Activated CD4-positive, alpha-beta memory T cell treated with anti-CD3 and anti-CD28 coated beads for 36 hours (primary cell): ENCODE measurements at places on chromosomes 16 and 17. TPM values are rescaled to one million over a fixed set of nuclear protein-coding genes. Genes with fewer than 3 reads are reported as not detected.

Gene LAT
- total RNA-seq: 276 TPM

Gene DNAAF1
- total RNA-seq: not detected

Gene ZPBP2
- total RNA-seq: 1.0 TPM

Gene WNT9B
- total RNA-seq: not detected

Gene RGS11
- not detected for total RNA-seq

Gene FOXL1
- not detected for total RNA-seq

Gene SLFN14
- not detected for total RNA-seq

Gene TBX4
- total RNA-seq: not detected

Gene HBA2
- total RNA-seq: not detected

Gene HSF5
- total RNA-seq: 3.0 TPM

Gene NPB
- total RNA-seq: not detected

Gene EIF3C
- 817 TPM for total RNA-seq

Gene SLC7A6OS
- total RNA-seq: 22.2 TPM

Gene TAT
- total RNA-seq: not detected

Gene ADAM11
- total RNA-seq: 0.33 TPM

Gene NPIPB9
- 0.58 TPM for total RNA-seq

Gene TMEM220
- 0.24 TPM for total RNA-seq

Gene SCARF1
- 3.2 TPM for total RNA-seq

Gene GPRC5B
- total RNA-seq: not detected

Gene SKAP1
- 71.7 TPM for total RNA-seq

Gene ABCA9
- total RNA-seq: not detected

Gene C16orf92
- total RNA-seq: not detected

Gene SECTM1
- total RNA-seq: 12.2 TPM

Gene GP1BA
- total RNA-seq: not detected

Gene GSPT1
- 185 TPM for total RNA-seq

Gene PPP1R27
- total RNA-seq: not detected

Gene HAP1
- total RNA-seq: not detected

Gene KRTAP4-6
- total RNA-seq: not detected

Gene CTRB2
- total RNA-seq: not detected
